ENCODE measurements at places on chromosomes 13 and 19. TPM values are rescaled to one million over a fixed set of nuclear protein-coding genes. Genes with fewer than 3 reads are reported as not detected.

The ICAM4 gene
- 0.71 TPM for total RNA-seq

DNA sequence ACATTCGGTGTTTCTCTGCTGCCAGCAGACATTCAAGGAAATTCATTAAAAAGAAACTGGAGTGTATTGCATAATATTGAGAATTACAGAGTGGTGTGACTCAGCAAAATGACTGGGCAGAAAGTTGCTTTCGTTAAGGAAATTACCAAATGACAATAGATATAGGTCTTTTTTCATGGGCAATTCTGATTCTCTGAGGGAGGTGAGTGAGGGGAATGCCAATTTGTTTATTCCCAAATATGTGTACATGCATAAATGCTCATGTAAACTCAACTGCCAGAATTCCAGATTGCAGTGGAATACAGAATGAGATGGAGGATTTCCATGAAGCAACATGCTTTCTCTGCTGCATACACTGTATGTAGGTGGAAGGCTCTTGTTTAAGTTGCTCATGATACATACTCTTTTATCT, 1730.1 kb downstream of the SLITRK5 start:
- no peak for DNase-seq

GRCh38 chr13:66887088-66887487, 343.0 kb downstream of the PCDH9 start:
- no peak for DNase-seq

DNA sequence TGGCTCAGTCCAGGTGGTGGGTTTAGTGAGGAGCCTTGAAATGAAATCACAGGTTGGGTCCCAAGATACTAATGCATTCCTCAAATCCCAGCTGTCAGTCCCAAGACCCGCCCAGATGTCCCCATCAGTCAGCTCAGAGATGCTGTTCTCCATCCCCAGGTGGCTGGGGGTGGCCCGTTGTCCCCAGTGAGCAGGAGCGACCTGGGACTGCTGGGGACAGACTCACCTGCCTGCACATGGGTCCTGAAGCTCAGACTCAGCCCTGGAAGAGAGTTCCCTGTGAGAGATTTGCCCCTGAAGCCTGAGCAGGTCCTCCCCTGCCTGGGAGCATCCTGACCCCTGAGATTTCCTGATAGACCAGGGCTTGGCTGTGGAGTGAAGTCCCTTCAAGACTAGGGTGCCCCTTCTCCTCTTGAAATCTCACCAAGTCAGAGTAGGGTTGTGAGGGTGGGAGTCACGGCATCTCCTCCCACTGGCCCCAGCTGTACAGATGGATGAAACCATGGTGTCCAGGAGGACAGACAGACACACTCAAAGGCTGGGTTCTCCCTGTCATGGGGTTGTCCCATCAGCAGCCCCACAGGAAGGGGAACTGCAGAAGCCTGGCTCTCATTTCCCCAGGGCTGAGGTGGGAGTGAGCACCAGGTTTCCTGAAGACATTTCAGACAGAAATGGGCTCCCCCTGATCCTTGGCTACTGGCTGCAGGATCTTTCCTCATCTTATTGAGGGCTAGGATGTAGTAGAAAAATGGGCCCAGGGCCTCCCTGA, 14.4 kb downstream of the LILRA5 start:
- DNase-seq, result no peak

Measured in HFFc6 (cell line).